ENCODE measurements at places on chromosomes 11 and 22.

- no peak for DNase-seq
These were observed 27.2 kb downstream of the OR2AT4 start for GRCh38 chr11:75069473-75069872.

DNA sequence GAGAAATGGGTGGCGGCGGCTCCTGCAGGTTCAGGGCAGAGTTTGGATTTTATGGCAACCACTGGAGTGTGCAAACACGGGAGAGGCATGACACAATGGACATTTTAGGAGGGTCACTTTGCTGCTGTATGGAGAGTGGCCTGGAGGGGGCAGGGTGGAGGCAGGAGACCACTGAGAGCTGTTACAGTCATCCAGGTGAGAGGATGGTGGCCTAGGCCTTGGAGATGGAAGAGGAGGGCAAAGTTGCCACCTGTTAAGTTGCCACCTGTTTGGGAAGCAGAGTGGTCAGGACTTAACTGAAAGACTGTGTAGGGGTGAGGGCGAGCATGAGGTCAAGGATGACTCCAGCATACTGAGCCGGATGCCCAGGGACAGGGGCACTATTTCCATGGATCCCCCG, 2.3 kb upstream of the RAD9A start:
- no peak for DNase-seq

DNA sequence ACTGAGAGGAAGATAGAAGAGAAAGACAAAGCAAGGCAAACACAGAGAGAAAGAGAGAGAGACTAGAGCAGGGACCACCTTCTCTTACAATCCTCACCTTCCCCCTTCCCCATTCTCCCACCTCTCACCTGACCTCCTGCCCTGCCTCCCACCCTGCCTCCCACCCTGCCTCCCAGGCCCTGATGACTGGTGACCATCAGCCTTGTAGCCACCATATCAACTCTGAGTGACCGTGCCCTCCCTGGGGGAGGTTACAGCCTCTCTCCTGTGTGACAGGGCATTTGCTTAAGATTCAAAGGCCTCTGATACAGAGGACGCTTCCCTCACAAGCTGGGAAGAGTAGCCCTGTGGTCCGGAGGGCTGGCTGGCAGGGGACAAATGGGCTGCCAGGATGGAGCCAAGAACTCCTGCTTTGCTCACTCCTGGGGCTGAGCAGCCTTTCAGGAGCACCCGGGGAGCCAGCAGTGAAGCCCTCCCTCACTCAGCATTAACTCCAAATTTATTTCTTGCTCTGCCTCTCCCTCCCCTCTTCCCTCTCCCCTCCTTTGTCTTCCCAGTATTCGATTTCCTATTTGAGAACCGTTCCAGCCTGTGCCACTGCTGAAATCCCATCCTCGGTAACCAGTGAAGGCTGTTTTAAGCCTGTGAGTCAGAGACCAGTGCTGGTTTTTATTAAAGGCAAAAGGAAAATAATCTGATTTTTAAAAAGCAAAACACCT, 125.2 kb upstream of the SYT13 start:
- DNase-seq = peak; percentile 29

DNA sequence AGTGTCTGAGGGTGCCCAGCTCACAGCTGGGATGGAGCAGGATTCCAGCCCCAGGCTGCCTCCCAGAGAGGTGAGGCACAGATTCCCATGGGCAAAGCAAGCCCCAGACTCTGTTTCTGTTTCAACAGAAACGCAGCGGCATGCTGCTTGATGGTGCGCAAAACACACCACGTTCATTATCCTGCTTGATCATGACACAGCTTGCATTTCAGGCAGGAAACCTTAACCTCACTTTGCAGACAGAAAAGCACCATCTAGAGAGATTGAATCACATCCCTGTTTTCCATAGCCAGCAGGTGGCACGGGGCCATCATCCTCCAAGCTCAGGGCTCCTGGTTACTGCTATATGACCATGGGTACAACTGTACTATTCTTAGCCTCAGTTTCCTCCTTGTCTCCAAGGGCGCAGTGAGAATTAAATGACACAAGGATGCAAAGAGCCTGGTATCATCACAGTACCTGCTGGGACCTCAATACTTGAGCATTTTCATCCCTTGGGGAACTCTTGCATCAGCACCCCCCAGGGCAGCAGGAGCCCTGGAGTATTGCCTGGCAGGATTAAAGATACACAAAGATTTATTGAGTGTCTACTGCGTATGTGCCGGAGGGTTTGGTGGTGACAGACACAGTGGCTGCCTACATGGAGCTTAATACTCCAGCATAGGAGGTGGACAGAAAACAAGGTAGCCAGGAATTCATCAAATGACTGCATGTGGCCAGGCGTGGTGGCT, 110.0 kb downstream of the TP53I11 start:
- DNase-seq = no peak

- DNase-seq = no peak
These were observed 843 bp downstream of the OR56B1 start for GRCh38 chr11:5737091-5737490.

DNA sequence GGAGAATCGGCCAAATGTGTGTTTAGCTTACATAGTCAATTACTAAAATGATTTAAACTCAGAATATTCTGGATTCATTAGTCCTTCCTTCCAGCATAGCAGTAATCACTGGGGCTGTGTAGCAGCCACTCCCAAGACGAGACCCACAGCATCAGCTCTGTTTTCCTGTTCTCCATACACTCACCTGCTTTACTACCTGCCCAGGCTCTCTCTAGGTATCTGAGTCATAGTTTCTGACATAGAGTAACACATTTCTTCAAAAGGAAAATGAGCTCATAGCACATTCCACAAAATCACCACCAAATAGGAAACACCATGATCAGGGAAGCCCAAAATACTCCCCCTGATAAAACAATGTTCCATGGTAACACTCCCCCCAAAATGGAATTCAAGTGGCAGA, 22.9 kb downstream of the MORC2 start:
- no peak for DNase-seq

GRCh38 chr11:96464700-96465307, 75.0 kb downstream of the JRKL start:
- peak; percentile 46 for DNase-seq

- DNase-seq = no peak
These were observed 31.7 kb upstream of the DRD2 start for GRCh38 chr11:113506893-113507292.

- no peak for DNase-seq
These were observed 19.4 kb downstream of the TMPRSS13 start for GRCh38 chr11:117909611-117910382.

DNA sequence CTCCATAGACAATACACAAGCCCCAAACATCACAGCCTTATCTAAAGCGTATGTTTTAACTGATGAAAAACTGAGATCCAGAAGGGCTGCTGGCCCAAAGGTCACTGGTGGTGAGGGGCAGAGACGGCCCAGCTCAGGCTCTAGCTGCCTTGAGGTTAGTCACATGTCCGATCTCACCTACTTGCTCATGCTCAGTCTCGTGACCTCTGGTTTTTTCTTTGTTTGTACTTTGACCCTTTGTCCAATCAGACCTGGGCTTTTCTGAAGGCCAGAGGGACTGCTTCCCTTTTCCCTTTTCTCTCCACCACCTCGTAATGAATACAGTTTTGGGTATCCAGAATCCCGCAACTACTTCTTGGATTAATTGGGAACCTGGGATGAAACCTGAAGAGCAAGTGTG, 28.6 kb downstream of the MMP20 start:
- DNase-seq = no peak

GRCh38 chr22:18028817-18029527, 4.6 kb upstream of the MICAL3 start:
- no peak for DNase-seq

- DNase-seq = peak; percentile 90
These were observed 901 bp upstream of the KMT2A start for GRCh38 chr11:118435290-118435892.

DNA sequence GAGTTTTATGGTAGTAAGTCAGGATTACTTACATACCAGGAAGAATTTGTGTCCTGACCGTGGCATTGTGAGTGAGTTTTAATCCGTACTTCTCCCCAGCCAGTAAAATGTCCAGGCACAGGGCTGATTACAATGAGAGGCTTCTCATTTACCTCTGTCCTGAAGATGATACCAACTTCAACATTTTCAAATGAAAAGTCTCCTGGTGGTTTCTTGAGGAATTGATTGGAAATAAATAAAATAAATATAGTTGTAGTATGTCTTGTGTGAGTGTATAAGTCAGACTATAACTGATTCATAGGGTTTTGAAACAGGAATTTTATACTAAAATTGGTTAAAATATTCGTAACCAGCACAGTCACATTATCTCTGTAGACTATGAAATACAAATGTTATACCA, 382.5 kb downstream of the ETS1 start:
- no peak for DNase-seq

GRCh38 chr11:125157953-125158680, 6.4 kb upstream of the PKNOX2 start:
- no peak for DNase-seq

DNA sequence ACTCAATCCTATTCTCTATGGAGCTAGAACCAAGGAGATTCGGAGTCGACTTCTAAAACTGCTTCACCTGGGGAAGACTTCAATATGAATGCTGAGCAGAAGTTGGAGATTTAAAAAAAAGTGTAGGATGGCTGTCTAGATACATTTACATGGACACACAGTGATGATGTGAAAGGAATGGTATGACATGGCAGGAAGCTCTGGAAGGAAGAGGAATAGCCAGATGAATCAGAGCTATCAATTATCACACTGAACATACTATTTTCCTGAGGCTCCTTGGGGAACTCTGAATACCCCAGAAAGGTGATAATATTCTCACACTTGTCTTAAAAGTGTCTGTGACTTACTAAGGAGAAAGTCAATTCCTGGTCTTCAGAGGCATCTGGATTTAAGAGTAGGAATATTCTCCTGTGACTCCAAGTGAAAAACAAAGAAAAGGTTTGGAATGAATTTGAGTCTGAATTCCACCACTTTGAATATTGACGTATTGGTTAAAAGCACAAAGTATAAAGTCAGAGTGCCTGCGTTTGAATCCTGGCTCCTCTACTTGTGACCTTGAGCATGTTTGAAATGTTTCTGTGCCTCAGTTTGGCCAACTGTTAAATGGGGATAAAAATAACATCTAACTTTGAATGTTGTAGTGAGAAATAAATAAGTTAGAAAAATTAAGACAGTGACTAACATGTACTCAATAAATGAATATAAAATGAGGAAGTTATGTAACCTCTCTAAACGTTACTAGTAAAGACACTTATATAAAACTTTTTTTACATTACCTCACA, 1.3 kb downstream of the OR52D1 start:
- no peak for DNase-seq

DNA sequence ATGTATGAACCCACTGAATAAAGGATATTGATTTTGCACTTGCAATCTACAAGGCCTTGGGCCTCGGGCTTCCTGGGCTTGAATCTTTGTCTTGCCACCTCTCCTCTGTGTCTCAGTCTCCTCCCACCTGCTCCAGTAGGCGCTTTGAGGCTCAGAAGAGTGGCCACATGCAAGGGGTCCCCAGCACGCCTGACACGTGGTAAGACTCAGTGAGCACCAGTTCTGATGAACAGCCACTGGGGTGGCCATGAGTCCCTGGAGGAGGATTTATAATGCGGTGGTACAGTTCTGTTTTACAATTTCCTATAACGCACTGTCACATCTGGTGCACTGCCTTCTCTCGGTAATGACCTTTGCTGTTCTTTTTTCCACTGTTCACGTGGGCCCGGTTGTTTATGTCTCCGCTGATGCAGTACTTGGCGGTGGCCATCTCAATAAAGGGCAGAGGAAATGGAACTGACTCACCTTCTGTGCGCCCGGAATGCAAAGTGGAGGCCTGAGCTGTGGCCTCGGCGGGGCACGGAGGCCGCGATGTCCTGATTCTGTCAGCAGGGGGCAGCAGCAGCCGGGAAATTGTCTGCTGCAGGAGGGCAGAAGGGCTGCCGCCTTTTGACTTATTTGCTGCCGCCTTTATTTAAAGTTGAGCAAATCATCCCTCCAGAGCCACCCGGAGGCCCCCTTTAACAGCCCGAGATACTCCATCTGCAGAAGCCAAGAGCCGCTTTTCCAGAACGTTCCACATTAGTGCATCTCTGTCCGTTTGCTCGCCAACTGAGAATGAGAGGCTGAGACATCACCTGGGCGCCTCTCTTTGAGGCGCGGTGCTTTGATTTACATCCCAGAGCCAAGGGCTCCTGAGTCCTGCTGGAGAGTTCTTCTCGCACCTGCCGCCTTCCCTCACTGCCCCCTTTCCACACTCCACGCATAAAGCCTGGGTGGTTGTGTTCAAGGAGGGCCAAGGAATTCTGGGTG, 6.0 kb upstream of the IFT27 start:
- DNase-seq = peak; percentile 26

DNA sequence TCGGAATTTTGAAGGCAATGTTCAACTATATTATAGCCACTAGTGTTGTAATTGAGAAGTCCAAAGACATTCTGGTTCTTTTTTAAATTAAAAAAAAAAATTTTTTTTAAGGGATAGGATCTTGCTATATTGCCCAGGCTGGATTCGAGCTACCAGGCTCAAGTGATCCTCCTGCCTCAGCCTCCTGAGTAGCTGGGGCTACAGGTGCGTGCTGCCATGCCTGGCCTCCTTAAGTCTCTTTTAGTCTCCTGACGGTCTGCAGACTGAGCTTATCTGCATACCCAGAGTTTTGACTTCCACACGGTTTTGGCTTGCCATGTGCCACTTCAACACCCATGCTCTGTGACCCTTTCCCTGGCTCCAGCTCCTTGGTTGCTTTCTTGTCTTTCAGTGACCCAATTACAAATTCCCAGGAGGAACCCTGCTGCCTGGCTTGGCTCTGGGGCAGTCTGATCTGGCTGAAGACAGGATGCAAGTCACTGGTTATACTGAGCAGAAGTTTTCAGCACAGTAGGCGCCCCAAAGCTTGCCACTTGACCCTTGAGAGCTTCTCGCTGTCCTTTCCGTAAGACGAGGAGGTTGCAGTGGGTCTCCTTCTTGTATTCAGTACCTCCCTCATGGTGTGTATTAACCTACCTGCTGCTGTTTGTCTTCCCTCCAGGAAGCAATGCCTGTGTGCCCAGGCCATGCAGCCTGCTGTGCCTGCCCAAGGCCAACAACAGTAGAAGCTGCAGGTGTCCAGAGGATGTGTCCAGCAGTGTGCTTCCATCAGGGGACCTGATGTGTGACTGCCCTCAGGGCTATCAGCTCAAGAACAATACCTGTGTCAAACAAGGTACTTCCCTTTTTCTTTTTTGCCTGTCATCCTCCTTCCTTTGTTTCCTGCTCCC, 113.8 kb upstream of the SORL1-AS1 start:
- DNase-seq = no peak

DNA sequence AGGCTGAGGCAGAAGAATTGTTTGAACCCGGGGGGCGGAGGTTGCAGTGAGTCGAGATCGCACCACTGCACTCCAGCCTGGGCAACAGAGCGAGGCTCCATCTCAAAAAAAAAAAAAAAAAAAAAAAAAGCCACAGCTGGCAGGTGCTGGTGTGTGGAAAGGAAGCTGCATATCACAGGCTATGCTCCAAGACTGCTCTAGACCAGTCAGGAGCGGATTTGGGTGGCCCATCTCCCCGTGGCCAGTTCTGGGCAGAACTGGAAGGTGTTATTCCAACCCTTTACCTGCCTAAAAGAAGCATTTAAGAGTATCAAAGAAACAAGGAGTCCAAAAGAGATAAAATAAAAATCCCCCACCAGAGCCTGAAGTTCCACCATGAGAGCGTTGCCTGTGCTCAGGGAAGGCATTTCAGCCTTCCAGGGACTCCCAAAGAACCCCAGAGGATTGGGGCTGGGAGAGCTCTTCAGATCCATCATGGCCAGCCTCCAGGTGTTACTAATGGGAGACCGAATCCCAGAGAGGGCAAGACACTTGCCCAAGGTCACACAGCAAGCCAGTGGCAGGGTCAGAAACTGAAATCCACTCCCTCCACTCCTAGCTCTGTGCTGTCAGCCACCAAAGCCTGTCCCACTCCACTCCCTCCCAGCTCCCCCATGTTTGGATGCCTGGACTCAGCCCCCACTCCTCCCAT, 14.3 kb downstream of the MFNG start:
- no peak for DNase-seq
